ENCODE measurements at places on chromosomes 16 and 17. TPM values are rescaled to one million over a fixed set of nuclear protein-coding genes. Genes with fewer than 3 reads are reported as not detected.

Gene TPSB2
- total RNA-seq, result 0.17 TPM

Gene PDK2
- 41.2 TPM for total RNA-seq

Gene CA10
- total RNA-seq, result not detected

Gene GSDMA
- total RNA-seq, result not detected

Gene FMNL1
- total RNA-seq, result 4.4 TPM
